Fibroblast of villous mesenchyme (primary cell): ENCODE measurements at places on chromosomes 13 and 19.

GRCh38 chr19:1700733-1701663 is 48.6 kb upstream of the TCF3 start:
- no peak for DNase-seq

DNA sequence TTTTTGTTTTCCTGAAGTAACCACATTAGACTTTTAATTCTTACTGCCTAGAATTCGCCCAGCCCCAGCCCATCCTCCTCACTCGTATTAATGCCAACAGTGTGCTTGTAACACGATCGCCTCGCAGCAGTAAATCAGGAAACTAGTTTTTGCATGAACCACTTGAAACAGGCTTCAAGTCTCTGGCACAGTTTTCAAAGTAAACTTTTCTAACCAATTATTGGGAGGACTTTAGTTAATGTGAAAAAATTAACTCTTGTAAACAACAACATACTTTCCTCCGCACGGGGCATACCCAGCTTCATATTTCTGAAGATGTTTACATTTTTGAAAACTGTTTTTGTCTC is 39.2 kb downstream of the TNFRSF19 start:
- DNase-seq = peak; percentile 81

GRCh38 chr13:41244556-41244955 is 18.8 kb downstream of the MTRF1 start:
- peak; percentile 26 for DNase-seq

GRCh38 chr19:16721051-16721450 is 1.4 kb downstream of the NWD1 start:
- no peak for DNase-seq

DNA sequence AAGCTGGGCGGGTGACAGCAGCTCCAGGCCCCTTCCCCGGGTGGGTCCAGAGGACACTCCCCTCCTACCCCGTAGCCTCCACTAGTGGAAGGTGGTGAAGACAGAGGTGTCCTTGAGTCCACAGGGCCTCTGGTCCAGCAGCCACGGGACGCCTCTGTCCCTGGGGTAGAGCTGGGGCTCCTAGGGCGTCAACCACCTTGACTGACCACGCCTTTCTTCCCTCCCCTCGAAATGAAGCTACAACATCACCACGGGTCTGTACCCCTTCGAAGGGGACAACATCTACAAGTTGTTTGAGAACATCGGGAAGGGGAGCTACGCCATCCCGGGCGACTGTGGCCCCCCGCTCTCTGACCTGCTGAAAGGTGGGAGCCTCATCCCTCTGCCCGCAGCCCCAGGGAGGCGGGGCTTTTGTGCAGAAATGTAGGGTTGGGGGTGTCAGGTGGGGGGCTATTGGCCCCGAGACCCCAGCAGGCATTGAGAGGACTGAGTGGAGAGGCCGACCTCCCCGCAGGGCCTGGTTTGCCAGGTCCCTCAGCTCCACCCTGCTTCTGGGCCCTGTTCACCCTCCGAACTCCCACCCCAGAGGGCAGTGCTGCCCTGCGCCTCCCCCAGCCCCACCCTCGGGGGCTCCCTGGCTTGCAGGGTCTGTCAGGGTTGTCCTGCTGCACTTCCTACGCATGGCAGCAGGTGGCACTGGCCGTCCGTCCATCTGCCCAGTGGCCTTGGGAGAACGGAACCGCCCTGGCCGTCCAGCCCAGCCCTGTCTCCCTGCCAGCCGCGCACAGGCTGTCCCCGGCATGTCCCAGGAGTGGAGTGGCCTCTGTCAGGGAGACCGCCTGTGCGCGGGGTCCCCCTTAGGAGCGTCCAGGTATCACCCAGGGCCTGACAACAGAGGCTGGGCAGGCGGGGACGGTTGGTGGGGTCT is 15.7 kb downstream of the STK11 start:
- peak; percentile 61 for DNase-seq

DNA sequence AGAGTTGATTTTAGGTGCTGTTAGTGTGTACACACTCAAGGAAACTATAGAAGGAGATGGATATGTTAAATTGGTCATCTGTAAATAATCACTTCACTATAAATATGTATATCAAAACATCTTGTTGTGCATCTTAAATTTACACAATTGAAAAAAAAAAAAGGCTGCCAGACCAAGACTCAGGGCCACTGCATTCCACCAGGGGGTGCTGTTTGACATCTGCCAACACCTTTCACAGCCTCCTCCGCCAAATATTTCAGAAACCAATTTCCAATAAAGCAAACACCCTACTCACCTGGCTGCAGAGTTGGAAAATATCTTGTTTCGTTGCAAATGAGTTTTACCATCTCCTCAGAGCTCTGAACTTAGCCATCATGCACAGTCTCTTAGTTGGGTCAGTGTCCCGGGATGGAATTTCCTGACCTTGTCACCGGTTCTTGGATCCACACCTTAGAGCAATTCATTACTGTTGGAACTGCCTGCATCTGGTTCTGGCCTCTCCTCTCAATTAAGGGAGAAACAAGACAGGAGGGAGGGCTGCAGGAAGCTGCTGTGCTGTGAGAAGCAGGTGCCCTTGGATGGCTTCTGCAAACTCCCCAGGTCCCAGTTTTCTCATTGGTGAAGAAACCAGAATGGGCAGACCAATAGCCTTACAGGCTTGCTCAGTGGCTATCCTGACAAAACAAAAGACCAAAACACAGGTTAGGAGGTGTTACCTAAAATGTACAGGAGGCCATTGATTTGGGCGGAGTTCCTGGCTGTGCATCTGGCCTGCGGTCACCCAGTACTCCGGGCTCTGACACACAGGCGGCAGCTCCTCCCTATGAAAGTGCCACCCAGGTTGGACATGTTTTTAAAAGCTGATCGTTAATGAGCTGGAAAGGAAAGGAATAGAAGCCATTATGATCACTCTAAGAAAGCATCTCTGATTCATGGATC is 746.6 kb downstream of the UQCRFS1 start:
- DNase-seq = no peak

- DNase-seq = no peak
Observed at GRCh38 chr19:49855676-49856573, 5.0 kb downstream of the PTOV1 start.

GRCh38 chr13:43472339-43472738 is 314.4 kb downstream of the ENOX1 start:
- DNase-seq = no peak

DNA sequence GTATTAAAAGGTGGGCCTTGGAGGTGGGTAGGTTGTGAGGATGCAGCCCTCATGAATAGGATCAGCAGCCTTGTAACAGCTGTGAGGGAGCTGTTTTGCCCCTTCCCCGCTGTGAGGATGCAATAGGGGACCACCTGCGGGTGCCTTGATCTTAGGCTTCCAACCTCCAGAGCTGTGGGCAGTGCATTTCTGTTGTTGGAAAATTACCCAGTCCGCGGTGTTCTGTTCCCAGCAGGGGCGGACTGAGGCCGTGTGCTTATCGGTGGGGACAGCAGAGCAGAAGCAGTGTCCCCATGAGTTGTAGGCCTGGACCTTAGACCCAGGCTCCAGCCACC is 54.8 kb upstream of the TEX29 start:
- DNase-seq = no peak
